ENCODE measurements at places on chromosomes 11 and 22.

DNA sequence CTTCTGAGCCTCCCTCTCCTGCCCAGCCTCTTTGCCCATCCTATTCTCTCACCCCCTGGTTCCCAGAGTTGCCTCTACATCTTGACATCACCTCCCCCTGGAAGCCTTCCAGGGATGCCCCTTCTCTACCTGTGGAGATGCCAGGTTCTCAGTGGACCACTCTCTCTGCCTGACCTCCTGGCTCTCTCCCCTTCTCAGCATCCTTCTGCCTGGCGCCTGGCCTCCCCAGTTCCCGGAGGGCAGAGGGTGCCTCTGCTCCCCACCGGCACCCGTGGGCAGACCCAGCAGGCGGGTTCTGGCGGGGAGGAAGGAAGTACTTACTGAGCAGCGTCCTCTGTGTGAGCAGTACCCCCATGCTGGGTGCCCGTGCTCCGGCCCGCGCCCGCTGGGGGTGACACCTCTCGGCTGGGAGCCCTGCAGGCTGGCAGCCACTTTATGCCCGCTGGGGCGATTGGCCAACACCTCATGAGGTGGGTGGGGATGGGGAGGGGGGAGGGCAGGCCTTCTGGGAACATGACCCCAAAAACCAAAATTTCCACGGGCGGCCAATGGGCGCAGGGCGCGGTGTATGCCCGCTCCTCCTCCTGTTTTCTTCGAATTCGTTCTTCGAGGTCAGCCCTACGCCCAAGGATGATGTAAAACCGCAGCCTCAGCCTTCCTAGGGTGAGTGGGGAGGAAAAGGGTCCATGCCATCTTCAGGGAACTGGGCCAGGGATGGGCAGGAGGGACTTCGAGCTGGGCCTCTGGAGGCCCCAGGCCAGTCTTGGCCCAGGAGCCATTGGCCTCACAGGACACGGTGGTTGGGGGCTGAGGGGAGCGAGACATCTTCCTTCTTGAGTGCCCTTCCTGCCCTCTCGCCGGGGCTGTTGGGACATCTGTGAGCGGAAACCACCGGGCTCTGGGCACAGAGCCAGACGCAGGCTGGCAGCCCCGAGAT, at the start of gene OSM:
OSM (minus strand) TSS at position 407 of the 937 bp plus-strand sequence; CDS start at position 355, 52 bp downstream.
- peak; percentile 64 for DNase-seq

DNA sequence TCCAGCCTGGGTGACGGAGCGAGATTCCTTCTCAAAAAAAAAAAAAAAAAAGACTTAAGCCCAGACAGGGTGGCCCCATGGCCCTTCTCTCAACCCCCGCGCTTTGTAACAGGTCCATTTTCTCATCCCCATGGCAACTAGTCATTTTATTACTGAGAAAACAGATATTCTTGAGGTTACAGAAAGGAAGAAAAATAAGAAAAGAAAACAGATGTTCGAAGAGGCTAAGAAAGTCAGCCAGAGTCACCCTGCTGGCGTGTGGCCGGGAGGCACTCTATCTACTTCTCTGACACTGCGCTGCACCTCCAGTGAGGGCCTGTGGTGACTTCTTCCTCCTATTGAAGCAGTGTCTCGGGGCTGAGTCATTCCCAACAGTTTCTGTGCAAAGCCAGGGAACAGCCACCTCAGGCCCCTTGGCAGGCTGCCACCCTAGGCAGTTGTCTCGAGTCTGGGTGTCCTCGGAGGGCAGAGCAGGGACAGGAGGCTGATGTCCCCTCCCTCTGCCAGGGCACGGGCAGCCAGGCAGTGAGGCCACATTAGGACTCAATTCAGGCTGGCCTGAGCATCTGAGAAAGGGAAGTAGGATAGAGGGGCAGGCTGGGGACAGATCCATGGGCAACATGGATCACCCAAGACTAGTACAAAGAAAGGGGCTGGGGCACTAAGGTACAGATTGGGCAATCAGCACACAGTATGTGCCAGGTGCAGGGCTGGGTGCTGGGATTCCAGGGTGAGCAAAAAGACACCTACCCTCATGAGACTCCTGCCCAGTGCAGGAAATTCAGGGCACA, 16.4 kb upstream of the SYVN1 start:
- DNase-seq, result no peak

DNA sequence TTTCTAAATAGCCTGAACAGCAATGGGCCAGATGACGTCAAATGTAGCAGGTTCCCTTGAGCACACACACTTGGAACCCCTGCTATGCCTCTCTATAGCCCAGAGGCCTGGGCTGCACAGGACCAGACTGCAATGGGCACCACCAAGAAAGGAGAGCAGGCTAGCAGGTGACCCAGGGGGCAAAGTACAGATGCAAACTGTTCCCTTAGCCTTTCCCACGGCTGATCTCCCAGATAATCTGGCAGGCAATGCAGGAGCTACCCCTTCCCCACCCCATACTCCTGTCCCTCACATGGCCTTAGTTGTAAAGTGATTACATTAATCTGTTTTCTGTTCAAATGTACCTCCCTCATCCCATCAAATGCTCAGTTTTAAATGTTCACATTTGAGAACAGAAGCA, 41.3 kb downstream of the SMCO4 start:
- no peak for DNase-seq

- DNase-seq, result no peak
Measured at GRCh38 chr22:31821572-31821971, 67.8 kb downstream of the DEPDC5 start.

Measured in stimulated activated CD4-positive, alpha-beta T cell treated with anti-CD3 and anti-CD28 coated beads, Interleukin-1b, Interleukin-23, amount 100 ng/mL, for 24 hours (primary cell).